ENCODE measurements at places on chromosomes 11 and 22.

GRCh38 chr11:85723088-85723487 lies 37.1 kb upstream of the CCDC89 start:
- DNase-seq = no peak

GRCh38 chr11:7874056-7874455 lies 57.0 kb downstream of the OR10A6 start:
- no peak for DNase-seq

DNA sequence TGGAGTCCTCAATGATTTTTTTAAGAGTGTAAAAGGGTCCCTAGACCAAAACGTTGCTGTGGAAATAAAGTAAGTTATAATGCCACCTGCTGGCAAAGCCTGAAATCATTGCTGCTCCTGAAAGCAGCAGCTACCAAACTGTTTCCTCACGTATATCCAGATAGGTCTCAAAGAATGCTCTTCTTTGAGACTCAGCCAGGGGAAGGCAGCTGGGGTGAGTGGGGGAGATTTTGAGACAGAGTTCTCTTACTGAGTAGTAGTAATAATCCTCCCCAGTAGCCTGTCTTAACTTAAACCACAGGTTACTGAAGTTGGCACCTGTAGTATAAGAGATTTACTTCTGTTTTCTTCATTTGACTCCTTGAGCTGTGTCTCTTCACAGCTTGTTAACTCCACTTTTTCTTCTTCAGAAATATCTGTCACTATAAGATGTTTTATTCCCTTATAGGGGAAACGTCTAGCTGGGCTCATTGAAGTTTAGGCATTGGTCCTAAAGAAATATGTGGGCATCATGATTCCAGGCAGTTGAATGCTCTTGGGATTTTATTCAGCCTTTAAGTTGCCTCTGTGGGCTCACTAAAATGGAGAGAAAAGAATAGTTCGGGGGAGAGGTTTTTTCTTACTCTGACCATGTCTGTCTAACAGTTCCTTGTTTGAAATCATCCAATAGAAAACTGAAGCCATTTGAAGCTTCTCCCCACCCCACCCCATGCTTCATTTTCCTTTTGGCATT lies 77.9 kb downstream of the BTBD10 start:
- no peak for DNase-seq

DNA sequence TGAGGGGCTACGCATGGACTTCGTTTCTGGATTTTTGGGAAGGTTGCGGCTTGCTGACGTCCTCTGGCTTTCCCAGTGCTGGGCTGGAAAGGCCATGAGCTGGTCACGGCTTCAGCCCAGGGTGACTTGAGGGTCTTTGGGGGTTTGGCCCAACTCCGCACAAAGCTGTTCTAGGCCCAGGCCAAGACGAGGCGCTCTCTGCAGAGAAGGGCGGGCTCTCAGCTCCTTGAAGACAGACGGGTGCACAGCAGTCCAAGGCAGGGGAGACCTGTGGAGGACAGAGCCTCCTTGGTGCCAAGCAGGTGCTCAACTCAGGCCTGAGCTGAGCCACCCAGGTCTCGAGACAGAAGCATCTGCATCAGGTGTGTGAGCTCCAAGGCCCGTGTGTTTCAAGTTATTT lies 1003.7 kb downstream of the BRD1 start:
- no peak for DNase-seq

DNA sequence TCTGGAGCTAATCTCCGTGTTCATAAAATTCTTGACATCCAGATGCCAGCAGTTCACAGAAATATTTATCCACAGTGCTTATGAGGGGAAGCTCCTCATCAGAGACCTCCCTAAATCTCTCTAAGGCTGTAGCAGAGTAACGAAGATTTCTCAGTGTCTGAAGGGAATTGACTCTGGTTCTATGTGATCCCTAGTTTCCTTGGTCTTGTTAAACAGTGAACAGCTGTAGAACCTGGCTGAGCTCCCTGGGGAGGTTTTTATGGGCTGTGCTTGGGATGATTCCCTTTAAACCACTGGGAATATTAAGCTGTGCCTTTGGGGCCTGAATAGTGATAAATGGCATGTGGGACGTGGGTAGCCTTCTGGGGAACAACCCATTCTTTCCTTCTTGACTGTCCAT lies 43.7 kb upstream of the ARHGAP20 start:
- no peak for DNase-seq

- peak; percentile 76 for DNase-seq
These were observed 1.1 kb upstream of the ATG16L2 start for GRCh38 chr11:72812967-72813739.

- DNase-seq = no peak
These were observed 124.3 kb upstream of the FGF3 start for GRCh38 chr11:69943506-69943905.

DNA sequence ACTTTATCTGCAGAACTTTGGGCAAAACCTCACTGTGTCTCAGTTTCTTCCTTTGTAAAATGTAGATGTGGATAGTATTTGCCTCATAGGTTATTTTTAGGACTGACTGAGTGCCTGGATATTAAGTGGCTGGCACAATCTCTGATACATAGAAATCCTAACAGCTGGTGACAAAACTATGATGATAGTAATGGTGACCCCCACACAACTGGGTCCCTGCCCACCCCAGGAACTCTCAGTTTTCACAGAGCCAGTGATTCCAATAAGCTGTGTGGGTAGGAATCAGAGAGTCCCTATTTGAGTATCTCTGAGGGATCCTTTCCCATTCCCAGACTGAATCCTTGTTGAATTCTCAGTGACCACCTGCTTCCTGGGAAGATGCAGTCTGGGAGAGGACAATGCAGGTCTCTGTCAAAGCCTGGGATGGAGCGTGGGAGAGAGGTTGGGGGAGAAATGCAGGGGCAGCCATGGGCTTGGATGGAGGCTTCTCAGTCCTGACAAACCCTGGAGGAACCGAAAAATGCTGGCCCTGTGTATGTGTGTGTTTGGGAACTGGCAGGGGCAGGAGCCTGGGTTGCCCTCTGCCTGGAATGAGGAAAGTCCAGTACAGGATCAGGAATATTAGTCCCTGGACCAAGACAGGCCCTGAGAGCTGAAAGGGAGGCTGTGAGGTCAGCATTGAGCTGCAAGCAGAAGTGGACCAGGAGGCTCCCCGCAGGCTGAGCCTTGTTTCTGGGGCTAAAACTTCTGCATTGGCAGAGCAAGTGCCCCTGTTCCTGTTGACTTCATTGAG lies 6.1 kb upstream of the P2RY6 start:
- no peak for DNase-seq

DNA sequence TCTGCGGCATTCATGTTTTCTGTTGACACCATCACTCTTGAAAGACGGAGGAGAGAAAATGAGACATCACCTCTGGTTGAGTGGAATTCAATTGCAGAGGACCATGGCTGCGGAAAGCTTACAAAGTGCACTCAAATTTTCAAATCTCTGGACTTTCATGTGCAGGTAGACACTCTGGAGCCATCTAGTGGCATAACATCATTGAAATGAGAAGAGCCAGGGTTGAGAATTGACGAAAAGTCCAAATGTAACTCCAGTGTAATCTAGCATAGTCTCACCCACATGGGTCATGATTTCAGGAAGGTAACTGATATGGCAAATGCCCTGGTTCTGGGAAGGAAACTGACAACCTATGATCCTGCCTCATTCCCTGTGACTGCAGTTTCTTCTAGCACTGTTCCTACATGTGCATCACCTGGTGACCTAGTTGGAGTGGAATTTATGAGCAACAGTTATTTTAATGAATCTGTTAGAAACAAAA lies 687.8 kb downstream of the KCNA4 start:
- DNase-seq = no peak

DNA sequence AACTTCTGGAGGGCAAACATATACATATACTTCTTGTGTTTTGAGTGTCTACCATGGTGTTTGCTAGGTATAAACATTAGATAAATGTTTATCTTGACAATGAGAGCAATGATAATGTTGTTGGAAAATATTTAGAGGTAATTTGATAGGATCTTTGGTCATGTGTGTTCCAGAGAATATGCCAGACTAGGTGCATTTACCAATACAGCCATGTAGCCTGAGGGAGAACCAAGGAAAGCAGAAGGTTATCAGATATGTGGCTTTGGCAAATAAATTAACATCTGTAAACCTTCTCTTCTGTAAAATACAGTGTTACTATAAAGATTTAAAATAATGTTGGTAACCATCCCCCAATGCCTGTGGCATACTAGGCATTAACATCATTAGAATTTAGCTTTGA lies 226.8 kb downstream of the C11orf87 start:
- no peak for DNase-seq

DNA sequence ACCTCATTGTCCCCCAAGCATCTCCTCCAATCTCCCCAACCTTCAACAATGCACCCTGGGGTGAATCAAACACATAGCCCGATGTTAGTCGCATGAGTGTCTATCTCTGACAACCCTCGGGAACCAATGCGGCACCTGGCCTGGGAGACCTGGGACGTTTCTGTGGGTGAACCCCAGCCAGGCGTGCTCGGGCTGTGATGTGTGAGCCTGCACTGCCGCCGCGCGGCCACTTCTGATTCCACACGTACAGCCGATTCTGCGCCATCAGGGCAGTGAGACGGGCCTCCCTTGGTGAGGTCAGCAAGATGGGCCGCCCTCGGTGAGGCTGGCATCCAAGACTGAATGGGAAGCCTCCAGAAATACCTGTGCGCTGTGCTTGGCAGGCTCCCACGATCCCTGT lies 5.2 kb upstream of the H19 start:
- no peak for DNase-seq

DNA sequence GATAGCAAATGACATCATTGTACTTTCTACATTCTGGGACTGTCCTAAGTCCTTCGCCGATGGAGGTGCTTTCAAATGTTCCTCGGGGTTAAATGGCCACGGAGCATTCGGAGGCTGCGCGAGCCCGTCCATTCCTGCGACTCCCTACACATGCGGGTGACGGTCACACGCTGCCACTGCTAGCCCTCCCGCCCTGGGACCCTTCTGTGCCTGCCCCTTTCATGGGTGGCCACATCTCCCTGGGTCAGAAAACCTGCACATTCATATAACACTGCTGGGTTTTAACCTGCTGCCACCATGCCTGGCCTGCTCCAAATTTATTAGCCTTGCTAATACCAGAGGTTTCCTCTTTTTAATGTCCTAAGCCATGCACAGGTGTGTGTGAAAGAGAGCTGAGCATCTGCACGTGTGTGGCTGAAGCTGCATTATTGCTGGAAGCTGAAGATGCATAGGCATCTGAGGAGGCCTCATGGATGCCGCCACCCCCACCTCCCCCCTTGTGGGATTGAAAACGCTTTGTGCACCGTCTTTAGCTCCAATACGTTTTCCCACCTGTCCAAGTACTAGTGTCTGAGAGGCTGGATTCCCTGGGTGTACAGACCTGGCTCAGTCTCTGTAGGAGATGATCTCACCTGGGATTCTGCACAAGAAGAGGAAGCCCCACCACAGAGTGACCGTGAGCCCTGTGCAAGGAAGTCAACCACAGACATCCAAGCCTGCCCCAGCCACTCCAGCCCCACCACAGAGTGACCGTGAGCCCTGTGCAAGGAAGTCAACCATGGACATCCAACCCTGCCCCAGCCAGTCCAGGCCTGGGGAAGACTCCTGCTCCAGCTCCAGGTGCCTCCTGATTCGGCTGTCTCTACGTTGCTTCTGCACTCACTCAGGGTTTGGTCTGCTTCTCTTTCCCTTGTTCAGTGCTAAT lies 626.4 kb downstream of the BRD1 start:
- DNase-seq = no peak

- no peak for DNase-seq
These were observed 22.2 kb downstream of the PDHX start for GRCh38 chr11:34938611-34939010.

All from bone marrow (tissue), 2 donors.